ENCODE measurements at places on chromosomes 3 and 15.

DNA sequence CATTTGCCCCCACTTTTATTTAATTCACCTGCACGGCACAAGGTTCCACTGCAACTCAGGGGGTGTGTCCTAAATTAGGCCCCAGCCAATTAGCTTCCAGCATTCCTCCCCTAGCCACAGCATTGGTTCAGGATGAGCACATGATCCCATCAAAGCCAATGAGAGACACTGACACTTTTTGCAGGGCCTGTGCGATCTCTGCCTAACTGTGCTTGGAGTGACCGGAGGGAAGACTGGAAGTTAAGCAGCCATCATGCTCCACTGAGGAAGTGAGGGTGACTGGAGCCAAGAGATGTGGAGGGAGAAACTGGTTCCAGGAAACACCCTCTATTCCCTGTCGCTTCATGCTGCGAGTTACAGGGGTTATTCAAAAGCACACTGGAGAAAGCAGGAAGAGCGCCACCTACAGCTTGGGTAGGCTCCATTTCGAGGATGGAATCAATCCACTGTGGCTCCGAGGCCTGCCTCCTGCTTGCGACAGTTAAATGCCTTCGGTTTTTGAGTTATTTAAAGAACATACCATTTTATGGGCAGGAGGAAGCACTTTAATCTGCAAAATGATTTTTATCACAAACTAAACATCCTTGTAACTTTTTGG is 122.2 kb upstream of the WNT5A start:
- no peak for DNase-seq

DNA sequence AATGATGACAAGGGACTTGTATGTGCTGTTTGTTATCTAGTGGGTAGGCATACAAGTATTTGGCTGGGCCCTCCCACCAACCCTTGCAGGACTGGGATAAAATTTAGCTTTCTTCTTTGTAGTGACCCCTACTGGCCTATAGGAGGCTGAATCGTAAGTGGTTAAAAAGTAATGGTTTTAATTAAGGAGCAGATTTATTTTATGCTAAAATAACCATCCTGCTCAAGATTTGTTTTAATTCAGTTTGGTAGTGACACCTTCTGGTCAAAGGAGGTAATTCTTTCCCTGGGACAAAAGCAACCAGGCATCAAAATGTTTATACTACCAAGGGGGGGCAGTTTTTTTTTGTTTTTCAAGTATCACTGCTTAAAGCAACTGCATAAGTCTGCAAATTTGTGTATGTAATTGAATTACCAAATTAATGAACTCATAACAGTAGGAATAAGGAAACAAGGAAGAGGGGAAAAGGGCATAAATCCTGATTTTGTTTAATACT is 70.7 kb downstream of the TOP2B start:
- no peak for DNase-seq

DNA sequence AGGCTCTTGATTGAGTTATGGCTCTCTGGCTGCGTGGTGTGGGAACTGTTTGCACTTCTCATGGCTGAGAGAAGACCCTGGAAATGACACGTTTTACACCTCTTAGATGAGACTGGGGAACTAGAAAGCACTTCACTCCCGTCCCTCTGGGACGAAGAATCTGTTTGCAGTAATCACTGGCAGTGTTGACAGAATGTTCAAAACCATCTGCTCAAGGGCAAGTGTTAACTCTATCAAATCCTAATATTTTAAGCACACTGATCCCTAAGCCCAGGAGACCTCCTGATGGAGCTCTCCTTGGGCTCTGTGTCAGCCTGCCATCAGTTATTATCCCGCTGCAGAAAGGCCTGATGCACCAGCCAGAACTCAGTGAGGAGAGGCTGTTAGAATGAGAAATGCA is 323.8 kb upstream of the DNAJC19 start:
- DNase-seq = no peak

- no peak for DNase-seq
These were observed 42.9 kb upstream of the NEO1 start for GRCh38 chr15:73009066-73010056.

DNA sequence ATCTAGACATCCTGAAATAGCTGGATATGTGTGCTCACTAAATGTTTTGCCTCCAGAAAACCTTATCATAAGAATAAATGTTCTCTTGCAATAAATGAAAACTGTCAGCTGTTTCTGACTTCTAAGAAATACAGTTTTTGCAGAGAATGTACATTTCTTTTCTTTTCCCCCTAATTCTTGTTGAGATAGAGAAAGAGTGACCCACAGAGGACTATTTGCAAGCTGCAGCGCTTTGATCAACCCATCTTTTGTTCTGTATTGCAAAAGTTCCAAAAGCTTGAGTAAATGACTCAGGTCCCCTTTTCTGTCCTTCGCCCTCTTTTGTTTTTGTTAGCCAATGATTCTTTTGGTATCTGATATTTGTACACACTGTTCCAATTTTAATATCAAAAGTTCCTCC is 141.9 kb downstream of the BBX start:
- no peak for DNase-seq

GRCh38 chr3:161508852-161509477 is 12.4 kb downstream of the OTOL1 start:
- DNase-seq = no peak

DNA sequence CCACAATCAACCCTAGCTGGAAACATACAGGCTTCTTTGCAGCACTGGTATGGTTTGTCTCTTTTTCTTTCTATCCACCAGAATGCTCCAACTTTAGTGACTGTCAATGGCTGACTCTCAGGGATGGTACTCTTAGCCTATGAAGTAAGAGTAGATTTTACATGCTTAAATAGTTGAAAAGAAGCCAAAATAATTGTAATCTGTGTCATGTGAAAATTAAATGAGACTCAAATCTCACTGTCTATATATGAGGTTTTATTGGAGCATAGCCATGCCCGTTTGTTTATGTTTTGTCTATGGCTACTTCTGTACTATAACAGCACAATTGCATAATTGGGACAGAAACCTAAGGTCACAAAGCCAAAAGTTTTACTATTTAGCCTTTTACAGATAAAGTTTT is 29.1 kb upstream of the PDZRN3 start:
- DNase-seq = no peak

DNA sequence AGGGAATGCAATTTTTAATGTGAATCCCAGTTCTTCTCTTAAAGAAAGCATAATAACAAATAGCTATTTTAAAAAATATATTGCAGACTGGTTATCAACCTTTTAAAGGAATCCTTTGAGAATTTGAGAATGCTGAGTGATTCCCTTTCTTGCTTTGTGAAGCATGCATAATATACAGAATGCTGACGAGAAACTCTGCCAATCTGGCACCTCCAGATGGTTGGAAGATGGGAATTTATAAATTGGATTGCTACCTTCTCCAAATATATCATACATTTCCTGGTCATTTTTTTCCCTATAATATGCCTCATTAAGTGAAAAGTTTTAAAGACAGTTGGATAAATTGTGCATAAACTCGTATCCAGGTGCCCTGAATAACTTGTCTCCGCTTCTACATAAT is 333.9 kb upstream of the ARPP21 start:
- DNase-seq = no peak

DNA sequence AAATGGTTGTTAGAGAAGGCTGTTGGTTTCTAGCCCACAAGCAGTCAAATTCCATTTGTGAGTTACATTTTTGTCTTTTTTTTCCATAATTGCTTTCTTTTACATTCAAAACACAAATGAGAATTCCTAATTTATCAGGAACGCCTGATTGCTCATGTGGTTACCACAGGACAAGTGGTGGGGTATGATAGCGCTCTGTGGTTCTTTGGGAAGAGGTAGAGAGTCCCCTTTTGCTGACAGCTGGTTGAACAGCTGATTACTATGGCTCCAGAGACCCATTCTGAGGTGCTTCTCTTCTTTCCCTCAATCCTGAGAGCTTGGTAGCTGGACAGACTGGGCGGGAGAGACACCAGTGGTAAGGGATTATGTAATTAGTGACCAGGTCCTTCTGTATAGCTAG is 24.4 kb downstream of the CNOT10 start:
- no peak for DNase-seq

- no peak for DNase-seq
These were observed 84.7 kb downstream of the MRPL46 start for GRCh38 chr15:88382482-88382983.

- DNase-seq = no peak
These were observed 300.6 kb upstream of the KCNH8 start for GRCh38 chr3:18847583-18848197.

GRCh38 chr3:184815046-184815930 is 3.3 kb downstream of the VPS8 start:
- DNase-seq = no peak

- DNase-seq = no peak
These were observed 149.6 kb downstream of the PDZRN3 start for GRCh38 chr3:73475175-73475574.

DNA sequence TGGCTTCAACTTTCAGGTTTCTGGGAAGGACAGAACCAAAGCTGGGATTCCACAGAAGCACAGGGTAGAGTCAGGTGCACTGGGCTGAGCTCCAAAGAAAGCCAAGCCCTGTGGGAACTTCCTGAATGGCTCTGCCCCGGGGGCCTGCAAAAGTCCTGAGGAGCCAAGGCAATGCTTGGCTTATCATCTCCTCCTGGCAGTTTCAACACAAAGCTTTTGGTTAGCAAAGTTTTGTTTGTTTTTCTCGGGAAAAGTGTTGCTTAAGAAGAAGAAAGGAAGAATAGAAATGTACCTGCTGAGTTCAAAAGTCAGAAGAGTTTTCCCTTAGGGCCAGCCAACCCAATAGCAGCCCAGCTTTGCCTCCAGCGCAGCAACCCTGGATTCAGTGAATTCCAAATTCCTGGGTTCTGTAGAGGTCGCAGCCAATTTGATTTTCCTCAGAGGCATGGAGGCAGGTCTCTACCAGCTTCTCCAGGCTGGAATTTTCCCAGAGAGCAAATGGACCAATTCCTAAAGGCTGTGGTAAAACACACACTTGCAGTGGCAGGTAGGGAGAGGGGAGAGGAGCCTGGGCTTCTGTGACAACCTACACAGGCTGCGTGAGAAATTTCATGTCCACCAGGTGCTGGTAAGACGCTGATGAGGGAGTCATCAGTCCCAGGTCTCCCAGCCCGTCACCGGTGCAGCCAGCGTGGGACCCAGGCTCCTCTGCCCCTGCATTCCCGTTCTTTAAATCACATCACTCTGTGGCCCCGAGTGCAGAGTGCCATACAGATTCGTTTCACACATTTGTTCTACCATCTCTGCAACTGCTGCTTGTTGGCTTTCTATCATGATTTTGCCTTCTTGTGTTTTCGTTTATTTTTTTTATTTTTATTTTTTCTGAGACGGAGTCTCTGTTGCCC is 54.3 kb upstream of the SNRPA1 start:
- no peak for DNase-seq

- DNase-seq = no peak
These were observed 2.4 kb upstream of the ADGRG7 start for GRCh38 chr3:100606894-100607512.

DNA sequence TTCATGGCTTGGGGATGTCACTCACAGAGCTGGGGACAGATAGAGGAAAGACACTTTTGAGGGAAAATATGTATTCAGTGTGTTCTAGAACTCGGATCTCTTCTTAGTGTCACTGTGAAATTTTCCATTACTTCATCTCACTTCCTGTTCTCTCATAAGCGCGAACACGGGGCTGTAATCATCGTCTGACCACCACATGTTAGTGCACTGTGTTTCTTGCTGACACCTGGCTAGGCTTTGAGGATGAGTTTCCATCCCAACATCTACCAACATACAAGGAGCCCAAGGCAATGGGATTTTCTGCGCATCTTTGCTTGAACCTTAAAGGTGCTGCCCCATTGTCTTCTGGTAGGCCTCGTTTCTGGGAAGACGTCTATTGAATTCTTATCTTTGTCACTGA is 84.0 kb downstream of the LIPC start:
- DNase-seq = no peak

GRCh38 chr3:8982509-8982908 is 19.2 kb upstream of the RAD18 start:
- DNase-seq = no peak

DNA sequence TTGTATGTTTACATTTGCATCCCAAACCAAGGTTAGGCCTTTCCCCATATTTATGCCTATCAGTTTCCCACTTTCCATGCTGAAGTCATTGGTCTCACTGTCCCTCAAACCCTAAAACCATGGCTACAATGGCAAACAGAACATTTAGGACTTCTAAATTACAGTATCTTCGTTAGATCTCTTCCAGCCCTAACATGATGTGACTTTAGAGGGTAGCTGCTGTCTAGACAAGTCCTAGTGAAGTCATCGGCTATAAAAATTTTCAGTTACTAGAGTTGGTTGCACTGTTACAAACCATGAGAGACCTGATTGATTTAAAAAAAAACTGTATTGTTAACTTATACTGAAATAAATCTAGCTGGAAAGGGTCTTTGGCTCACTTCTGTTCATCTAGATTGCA is 54.6 kb downstream of the TM4SF4 start:
- DNase-seq = no peak

DNA sequence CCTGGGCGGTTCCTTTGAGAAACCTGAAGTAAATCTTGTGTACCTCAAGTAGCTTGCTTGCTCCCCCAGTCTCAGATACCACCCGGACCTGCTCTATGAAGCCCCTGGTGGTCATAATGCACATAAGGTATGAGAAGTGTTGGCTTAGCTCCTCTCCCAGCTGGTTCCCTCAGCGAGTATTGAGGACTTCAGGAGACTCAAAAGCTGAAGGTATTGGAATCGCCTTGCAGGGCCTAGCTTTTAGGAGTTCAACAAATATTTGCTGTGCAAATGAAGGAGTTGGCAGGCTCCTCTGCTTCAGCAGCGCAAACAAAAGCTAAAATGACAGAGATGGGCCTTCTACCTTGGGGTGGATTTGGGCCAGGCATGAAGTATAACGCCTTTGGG is 1.7 kb downstream of the CMTM8 start:
- no peak for DNase-seq

- no peak for DNase-seq
These were observed 1445.7 kb upstream of the CADM2 start for GRCh38 chr3:83513051-83513450.

DNA sequence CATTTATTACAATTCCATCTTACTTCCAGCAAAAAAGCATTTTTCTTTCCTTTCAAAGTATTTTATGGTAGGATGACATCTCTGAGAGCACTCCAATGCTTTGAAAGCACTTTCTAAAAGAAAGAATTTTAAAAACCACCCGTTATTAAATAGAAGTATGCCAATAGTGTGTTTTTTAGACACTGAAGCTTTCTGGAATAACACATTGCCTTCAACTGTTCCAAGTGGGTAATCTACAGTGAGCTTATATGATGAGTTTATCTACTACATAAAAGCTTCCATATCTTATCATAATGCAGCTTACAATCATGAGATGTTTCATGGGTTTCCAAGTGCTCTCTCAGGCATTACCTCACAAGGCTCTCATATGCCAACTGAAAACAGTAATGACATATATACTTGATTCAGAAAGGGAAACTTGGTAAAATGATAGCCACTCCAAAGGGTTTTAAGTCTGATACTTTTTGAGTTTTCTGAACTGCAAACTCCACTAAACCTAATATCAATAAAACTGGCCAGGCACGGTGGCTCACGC is 14.1 kb downstream of the CMTM6 start:
- no peak for DNase-seq

- no peak for DNase-seq
These were observed 71.3 kb downstream of the NUP210 start for GRCh38 chr3:13348661-13349396.

GRCh38 chr3:120192159-120192558 is 92.9 kb downstream of the GPR156 start:
- DNase-seq = no peak

GRCh38 chr3:110814170-110815007 is 257.2 kb upstream of the NECTIN3 start:
- no peak for DNase-seq
